AG04450 (cell line): ENCODE measurements at places on chromosomes 5 and 9.

DNA sequence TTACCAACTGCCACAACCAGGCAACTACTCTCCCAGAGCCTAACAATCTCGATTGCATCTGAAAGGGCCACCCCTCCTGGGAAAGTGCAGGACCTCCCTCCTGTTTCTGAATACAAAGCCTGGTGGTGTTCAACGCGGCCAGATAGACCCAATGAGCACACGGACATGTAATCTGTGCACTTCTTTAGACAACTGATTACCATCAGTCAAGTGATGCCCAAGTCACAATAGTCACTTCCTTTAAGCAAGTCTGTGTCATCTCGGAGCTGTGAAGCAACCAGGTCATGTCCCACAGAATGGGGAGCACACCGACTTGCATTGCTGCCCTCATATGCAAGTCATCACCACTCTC lies 739 bp downstream of the C9orf72 start:
- no peak for DNase-seq

GRCh38 chr5:76162335-76162734 lies 79.2 kb downstream of the SV2C start:
- DNase-seq = no peak

GRCh38 chr9:127976498-127976897 lies 4.3 kb downstream of the EEIG1 start:
- DNase-seq = no peak

DNA sequence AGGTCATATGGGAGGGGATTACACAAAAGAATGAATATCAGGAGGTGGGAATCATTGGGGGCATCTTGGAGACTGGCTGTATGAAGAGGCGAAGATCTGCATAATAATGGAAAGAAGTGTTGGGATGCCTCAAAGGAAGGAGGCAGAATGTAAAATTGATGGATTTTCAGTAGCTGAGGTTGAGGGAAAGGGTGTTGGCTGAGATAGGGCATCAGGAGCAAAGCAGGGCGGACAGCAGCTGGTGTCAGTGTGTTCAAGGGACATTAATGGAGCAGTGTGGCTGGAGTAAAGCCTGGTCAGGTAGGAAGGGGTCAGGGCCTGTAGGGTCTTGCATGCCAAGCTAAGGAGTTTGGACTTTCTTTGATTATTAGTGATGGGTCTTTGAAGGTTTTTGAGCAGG lies 65.2 kb upstream of the TNFAIP8 start:
- DNase-seq = no peak

DNA sequence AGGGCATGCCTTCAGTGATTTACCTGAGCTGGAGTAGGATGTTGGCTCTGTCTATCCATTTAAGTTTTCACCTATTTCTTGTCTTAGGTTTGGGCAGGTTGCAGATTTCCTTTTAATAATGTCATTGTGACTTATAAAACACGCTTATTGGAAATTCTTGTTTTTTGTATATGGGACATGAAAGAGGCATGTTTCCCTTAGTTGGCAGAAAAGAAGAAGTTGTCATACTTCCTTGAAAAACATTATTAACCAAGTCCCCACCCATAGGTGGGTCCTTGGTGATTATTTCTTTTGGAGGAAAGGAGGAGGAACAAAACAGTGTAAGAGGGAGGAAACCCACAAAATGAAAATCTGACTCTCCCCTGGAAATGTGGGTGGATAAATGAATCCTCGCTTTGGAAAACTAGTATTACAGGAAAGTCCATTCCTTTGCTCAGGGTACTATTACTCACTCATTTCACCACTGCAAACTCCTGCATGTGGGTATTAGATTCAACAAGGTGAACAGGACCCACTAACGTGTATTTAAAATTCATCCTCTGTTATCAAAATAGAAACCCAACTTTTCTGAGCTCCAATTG lies 9.3 kb downstream of the CER1 start:
- DNase-seq = no peak

DNA sequence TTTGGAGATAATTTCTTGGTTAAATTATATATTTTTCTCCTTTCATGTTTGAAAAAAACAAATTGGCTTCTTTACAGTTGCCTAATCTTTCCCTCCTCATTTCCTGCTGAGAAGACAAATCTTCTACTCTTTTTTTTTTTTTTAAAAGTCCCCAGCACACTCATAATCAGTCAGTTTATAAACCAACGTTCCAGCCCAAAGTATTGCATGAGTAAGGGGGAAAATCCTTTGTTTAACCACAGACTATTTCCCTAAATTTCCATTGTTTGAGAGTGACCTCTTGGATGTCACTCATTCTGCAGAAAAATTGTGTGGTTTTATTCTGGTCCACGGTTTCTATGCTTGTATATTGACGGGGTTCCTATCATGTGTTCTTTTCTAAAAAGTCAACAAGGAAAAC lies 55.1 kb upstream of the TLR4 start:
- no peak for DNase-seq

- DNase-seq = no peak
Measured at GRCh38 chr9:126915281-126915816, 767 bp downstream of the RALGPS1 start.

DNA sequence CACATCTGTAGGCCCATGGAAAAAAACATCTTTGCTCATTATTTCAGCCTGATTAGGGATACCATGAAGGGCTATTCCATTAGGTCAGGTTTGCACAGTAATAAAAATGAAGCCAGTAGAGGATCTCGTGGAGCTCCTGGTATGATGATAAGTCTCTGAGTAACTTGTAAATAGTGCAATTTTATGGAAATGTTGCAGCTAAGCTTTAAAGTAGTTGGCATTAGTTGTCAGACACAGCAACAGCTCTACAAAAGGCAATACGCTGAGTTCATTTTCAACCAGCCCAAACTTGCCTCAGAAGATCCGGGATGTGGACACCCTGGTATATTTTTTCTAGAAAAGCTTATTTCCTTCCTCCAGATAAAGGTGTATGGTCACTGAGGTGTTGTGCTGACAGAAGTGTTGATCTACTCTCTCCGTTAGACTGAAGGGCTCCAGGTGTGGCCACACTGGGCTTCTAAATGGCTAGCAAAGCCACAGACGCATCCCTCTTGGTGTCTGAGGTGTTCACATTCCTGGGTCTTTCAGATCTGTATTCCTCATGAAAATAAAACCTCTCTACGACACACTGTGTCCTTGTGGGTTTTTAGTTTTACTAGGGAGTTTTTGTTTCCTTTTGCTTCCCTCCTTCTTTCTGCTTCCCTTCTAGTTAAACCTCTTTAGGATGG lies 141.6 kb downstream of the GHR start:
- DNase-seq = no peak

DNA sequence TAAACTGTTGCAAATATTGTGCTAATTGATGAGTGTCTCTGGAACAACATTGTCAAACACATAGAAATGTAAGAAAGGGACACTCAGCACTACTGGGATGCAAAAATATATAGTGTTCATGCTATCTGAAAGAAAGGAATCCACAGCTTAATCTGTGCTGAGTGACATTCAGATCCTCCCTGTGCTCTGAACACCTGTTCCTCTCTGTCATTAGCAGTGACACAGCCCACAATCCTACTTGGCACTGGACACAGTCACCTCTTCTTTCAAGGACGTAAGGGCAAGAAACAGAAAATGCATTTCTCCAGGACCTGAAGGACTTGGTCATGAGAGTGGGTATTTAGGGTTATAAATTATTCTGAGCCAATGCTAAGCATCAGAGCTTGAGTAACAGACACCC lies 121.4 kb upstream of the SV2C start:
- DNase-seq = no peak

- DNase-seq = no peak
Measured at GRCh38 chr5:87784879-87785495, 372.3 kb upstream of the CCNH start.

DNA sequence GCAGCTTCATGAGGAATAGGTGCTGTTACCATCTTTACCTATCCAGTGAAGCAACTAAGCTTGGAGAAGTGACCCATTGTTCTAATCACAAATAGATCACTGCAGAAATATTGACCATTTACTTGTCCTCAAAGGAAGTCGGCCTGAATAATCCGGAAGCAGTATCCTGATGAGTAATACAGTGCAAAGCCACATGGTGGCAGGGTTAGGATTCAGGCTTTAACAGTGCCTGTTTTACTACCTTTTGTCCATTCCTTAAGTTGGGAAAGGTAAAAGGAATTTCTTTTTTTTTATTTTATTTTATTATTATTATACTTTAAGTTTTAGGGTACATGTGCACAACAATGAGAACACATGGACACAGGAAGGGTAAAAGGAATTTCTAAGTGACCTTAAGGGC lies 336.3 kb downstream of the KDM4C start:
- DNase-seq = no peak
